SK-N-MC (cell line): ENCODE measurements at places on chromosomes 13 and 19.

DNA sequence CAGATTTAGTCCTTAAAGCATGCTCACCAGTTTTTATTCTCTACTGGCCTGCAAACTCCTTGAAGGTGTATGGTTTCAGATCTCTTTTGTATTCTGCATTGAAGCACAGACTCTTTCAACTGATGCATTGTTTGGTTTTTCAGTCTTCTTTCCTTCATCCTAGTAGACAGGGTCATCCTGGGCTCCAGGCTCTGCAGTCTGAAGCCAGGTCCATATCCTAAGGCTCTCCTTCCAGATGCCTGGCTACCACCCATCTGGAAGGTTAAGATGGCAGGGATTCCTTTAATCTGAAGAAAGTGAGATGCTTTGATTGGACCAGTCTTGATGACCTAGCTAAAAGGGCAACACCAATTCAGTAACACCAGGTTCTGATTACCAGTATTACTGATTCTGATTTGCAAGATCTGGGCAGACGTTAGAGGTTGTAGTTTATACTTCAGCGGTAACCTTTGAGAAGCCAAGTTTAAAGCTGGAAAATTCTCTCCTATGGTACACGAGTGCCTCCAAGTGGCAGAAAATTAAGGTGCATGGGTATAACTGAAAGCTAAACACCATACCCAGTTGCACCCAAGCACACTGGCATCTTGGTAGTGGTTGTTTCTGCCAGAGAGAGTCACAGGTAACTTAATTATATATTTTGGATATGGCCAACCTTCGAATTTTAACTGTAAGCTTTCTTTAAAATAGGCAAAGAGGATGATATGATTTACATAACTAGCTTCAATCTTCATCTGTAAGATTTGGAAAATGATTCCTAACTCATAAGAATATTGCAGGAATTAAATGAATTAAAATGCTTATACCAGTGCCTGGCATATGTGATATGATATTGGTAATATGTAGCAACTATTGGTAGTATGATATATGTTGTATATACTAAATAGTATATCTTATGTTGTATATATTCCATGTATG, 1651.9 kb upstream of the MIR17HG start:
- no peak for DNase-seq

DNA sequence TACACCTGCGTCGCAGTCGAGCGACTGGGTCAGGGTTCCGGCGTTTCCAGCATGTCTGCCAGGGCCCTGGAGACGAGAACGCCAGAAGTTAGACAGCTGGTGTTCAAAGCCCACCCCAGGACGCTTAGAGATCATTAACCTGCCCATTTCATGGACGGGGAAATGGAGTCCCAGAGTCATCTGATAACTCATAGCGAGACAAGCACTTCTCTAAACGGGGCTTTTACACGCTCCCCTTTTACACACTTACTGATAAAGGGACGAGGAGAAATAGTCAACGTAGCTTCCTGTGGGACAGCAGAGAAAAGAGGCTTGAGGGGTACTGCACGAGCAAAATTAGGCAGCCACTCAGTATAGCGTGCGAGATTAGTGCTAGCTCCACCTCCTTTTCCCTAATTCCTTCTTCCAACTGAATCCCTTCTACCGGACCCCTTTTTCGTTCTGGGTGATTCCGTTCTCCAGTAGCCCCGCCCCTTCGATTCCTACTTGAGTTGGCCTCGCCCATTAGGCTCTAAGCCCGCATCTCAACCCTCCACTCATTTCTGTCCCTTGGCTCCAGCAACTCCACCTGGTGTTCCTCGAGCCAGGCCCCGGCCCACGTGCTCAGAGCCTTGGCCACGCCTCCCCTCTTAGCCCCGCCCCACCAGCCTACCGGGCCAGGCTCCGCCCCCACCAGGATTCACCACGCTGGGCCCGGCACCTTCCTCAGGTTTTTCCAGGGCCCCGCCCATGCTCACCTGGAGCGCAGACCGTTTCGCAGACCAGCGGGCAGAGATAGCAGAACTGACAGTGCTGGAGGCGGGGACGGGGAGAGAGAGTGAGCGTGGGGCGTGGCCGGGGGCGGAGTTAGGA, 3.7 kb downstream of the HRC start:
- DNase-seq = peak; percentile 70

- no peak for DNase-seq
These were observed 94.3 kb upstream of the NBEA start for GRCh38 chr13:34847766-34848165.

- no peak for DNase-seq
These were observed 4.3 kb downstream of the NDFIP2 start for GRCh38 chr13:79485014-79485811.

- no peak for DNase-seq
These were observed 7.4 kb downstream of the IGFL4 start for GRCh38 chr19:46033401-46033800.

DNA sequence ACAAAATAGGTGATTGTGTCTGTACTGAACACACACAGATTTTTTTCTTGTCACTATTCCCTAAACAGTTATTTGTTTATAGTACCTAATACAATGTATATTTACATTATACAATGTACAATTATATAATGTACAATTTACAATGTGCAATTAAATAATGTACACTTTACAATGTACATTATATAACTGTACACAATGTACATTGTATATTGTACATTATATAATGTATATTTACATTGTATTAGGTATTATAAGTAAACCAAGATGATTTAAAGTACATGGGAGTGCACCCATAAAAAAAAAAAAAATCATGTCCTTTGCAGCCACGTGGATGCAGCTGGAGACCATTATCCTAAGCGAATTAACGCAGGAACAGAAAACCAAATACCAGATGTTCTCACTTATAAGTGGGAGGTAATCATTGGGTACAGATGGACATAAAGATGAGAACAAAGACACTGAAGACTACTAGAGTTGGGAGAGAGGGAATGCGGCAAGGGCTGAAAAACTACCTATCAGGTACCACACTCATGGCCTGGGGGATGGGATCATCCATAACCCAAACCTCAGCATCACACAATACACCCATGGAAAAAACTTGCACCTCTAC, 68.1 kb downstream of the ABCC4 start:
- no peak for DNase-seq

DNA sequence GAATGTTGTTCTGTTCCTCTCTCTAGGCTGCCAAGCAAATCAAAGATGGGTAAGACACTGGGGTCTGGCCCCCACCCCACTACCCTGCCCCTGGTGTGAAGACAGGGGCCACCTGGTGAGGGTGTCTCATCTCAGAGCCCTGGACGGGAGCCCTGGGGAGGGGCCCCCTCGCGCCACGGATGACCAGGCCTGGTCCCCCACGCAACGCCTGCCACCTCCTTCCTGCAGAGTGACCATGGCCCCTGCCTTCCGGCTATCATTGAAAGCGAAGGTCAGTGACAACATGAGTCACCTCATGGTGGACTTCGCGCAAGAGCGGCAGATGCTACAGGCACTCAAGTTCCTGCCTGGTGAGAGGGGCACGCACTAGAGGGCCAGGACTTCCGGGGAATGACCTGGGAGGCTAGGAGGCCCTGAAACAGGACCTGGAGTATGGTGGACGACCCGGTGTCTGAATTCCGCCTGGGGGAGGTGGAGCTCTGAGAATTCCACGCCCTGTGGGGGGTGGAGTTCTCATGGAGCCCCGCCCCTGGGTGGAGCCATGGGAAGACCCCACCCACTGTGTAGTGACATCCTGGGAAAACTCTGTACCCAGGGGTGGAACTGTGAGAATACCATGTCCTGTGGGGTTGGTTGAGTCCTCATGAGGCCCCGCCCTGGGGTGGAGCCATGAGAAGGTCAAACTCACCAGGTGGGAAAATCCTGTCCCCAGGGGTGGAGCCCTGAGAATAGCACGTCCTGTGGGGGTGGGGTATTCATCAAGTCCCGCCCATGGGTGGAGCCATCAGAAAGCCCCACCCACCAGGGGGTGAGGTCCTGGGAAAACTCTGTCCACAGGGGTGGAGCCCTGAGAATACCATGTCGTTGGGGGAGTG, 6.1 kb downstream of the FSD1 start:
- no peak for DNase-seq

GRCh38 chr19:3206216-3206953, 18.1 kb upstream of the CELF5 start:
- DNase-seq = no peak

- DNase-seq = no peak
These were observed 298.6 kb downstream of the DCLK1 start for GRCh38 chr13:35832551-35832950.

DNA sequence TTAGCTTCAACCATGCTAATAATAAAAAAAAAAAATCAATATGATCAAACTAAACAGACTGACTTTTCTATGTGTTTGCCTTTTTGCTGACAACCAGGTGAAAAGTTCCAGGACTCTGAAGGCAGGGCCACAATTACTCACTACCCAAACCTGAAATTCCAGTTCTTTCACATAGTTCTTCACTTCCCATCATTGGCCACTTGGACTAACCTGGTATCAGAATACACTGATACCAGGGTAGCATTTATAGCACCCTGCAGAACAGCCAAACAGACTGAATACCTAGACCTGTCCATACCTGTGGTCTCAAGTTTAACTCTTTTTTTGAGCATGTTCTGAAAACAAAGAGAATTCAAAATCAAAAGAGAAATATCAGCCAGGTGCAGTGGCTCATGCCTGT, 25.1 kb downstream of the ELF1 start:
- DNase-seq = no peak

GRCh38 chr13:24134757-24135156, 25.8 kb upstream of the SPATA13 start:
- DNase-seq = no peak

DNA sequence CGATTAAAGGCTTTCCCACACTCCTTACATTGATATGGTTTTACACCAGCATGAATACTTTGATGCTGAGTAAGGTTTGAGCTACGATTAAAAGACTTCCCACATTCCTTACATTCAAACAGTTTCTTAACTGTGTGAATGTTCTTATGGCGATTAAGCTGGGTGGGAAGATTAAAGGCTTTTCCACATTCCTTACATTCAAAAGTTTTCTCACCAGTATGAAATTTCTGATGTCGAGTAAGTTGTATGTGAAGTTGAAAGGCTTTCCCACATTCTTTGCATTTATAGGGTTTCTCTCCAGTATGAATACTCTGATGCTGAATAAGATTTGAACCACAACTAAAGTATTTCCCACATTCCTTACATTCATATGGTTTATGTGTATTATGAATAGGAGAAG, 20.0 kb downstream of the ZNF780B start:
- DNase-seq = no peak

GRCh38 chr13:26052337-26052736, 521 bp upstream of the SHISA2 start:
- DNase-seq = no peak

DNA sequence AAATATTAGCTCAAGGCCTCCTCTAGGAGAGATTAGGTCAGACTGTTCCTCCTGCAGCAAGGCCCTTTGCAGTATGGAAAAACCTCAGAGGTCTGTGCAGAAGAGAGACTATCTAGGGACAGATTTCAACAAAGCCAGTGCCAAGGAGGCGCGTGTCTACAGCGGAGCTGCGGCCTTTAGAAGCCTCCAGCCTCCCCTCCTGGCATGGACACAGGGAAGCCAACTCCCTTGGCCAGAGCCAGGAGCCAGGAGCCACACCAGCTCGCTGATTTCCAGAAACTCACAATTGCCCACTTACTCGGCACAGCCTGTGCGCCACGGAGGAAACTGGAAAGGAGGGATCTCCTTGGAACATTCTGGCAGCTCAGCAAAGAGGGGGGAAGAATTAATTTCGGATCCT, 63.4 kb downstream of the INSR start:
- DNase-seq = no peak

DNA sequence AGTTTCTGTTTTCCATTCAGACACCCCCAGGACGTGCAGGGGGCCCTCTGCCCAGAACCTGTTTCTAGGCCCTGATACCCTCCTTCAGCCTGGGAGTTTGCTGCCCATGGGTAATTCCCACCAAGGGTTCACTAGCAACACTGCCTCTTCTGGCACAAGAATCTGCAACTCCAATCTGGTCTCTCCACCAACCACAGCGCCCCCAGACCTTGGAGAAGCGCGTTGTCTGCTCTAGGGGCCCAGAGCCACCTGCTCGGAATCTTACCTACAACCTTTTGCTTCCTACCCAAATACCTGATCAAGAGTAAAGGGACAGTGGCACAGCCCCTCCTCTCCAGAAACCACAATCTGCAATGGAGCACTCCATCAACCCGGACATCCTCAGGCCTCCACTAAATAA, 763 bp downstream of the ZNF180 start:
- no peak for DNase-seq

- DNase-seq = no peak
These were observed 14.5 kb downstream of the ZNF708 start for GRCh38 chr19:21314676-21315075.

DNA sequence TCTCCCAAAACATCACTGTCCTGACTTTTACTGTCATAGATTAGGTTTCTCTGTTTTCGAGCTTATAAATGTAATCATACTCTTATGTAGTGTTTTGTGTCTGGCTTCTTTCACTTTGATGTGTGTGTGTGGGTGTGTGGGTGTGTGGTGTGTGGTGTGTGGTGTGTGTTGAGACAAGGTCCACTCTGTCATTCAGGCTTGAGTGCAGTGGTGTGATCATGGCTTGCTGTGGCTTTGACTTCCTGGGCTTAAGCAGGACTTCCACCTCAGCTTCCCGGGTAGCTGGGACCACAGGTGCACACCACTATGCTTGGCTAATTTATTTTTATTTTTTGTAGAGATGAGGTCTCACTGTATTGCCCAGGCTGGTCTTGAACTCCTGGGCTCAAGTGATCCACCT, 59.6 kb downstream of the PDS5B start:
- no peak for DNase-seq

DNA sequence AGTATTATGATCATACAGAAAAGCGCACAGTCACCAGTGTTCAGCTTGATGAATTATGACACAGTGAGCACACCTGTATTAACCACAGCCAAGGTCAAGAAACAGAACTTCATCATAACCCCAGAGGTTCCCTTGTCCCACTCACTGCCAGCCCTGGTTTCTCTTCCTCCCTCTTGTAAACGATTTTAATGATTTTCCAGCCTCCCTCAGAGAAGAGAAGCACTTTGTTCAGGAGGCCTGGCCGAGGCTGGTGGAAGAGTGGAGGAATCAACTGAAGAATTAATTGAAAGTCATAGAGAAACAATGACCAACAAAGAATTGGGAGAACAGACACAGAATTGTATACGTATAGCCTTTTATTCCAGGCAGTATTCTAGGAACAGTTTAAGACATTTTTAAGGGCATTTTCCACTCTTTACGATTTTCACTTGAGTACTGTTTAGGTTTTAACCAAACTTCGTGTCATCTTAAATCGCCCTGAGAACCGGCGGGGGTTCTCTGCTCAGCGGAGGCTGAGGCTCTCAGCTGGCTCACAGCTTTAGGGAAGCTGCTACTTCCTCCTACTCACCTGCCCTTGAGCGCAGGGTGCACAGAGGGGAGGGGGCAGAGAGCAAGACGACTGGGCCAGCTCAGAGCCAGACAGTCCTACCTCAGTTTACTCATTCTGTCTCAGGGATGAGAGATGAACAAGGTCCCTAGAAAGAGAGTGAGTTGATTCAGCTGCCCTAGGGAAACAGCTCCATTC, 108.6 kb downstream of the AKAP11 start:
- DNase-seq = no peak

- peak; percentile 45 for DNase-seq
These were observed at the start of gene ZNF223 for GRCh38 chr19:44051650-44052402. TSS of gene ZNF223 (plus strand) at chr19:44052036. CDS start at chr19:44055177, 3,141 bp downstream.

GRCh38 chr19:53907690-53908089, 1.4 kb upstream of the CACNG7 start:
- no peak for DNase-seq

GRCh38 chr19:50191216-50191615, 12.2 kb upstream of the MYH14 start:
- no peak for DNase-seq

- no peak for DNase-seq
These were observed 3.6 kb downstream of the LRRC25 start for GRCh38 chr19:18393836-18394235.

- DNase-seq = no peak
These were observed 97.9 kb downstream of the UGGT2 start for GRCh38 chr13:95955255-95955654.
